T-cell (primary cell): ENCODE measurements at places on chromosomes 13 and 19. TPM values are rescaled to one million over a fixed set of nuclear protein-coding genes. Genes with fewer than 3 reads are reported as not detected.

The IGFL2 gene
- total RNA-seq = not detected

The FOXA3 gene
- not detected for total RNA-seq

The SHFL gene
- total RNA-seq = 84.8 TPM

The F7 gene
- not detected for total RNA-seq

DNA sequence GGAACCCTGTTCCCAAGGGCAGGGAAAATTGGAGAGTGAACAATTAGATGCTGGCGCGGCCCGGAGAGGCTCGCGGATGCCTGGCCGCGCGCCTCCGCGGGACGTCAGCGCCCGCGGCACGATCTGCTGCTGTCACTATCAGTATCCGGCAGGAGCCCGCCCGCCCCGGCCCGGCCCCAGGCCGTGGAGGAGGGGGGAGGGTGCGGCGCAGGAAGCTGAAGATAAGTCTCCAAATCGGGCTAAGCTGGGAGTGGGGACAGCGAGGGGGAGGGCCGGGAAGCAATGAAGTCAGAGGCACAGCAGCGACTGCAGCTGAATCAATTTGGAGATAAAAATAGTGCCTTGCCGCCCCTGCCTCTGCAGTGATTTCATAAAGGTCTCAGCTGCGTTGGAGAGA, 441.5 kb upstream of the KLF12 start:
- peak; percentile 57 for DNase-seq

- no peak for DNase-seq
These were observed 27.7 kb upstream of the DCUN1D2 start for GRCh38 chr13:113518076-113518803.

GRCh38 chr19:38145623-38146022, 78.4 kb downstream of the DPF1 start:
- no peak for DNase-seq

DNA sequence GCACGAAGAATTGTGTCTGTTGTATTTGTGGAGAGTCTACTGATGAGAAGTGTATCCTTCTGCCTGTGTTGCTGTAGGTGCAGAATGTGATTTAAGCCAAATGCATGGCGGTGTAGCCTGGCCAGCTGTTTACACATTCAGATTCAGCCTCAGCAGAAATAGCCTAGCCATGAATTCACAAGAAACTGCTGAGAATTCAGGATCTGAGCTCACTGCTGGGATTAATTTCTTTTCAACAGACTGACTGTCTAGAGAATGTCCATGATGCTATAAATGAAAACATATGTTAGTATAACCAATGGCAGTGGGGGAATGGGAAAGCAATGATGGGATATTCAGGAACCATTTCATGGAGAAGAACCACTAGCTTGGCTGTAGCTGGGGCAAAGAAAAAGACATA, 77.4 kb upstream of the RNF113B start:
- no peak for DNase-seq

DNA sequence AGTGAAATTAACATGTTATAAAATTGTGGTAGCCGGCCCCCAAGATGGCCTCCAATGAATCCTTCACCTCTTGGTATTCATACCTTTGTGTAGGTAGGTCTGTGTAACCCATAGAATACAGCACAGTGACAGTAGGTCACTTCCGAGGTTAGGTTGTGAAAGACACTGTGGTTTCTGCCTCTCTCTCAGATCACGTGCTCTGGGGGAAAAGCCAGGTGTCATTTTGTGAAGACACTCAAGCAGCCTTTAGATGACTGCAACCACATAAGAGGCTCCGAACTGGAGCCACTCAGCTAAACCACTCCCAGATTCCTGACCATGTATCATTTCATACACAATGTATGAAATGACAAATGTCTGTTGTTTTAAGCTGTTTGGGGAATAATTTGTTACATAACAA, 9.8 kb upstream of the USPL1 start:
- peak; percentile 78 for DNase-seq

DNA sequence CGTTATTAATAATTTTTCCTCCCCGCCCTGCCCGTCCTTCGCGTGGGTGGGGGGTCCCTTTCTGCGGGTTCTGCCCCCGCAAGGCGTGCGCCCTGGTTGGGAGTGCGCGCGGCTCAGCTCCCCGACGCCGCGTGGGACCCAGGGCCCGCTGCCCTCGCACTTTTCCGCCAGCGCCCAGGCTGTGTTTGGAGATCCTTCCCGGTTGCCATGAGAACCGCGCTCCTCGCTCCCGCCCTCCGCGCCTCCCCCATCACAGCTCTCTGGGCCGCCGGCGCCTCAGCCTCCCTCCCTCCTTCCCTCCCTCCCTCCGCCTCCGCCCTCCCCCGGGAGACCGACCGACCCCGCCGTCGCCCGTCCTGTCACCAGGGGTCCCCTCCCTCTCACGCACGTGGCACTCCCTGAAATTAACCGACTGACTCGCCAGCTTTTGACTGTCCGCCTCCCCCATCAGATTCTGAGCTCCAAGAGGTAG, 2.4 kb upstream of the SSBP4 start:
- DNase-seq = peak; percentile 52

DNA sequence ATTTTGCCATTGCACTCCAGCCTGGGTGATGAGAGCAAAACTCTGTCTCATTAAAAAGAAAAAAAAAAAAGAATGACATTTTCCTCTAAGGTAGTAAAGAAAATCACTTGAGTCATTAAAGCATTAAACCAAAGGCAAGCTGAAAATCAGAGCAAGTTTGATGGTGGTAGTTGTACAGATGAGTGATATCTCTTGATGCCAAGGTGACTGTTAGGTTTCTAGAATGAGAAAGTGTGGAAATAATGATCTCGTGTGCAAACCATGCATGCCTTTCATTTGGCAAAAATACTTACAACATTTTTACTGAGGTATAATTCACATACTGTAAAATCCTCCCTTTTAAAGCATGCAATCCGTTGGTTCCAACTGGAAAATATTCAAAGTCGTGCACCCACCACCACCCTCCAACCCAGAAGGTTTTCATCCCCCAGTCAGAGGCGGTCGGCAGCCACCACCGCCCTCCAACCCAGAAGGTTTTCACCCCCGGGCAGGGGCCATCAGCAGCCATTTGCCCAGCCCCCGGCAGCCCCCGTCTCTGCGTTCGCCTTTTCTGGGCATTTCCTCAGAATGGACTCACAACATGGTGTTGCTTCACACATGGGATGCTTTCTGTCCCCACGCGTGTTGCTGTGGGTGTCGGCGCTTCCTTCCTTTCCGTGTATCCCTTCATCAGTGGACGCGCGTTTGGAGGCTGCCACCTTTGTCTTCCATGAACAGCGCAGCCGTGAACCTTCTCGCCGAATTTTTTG, 90.2 kb downstream of the ATP11A start:
- no peak for DNase-seq

DNA sequence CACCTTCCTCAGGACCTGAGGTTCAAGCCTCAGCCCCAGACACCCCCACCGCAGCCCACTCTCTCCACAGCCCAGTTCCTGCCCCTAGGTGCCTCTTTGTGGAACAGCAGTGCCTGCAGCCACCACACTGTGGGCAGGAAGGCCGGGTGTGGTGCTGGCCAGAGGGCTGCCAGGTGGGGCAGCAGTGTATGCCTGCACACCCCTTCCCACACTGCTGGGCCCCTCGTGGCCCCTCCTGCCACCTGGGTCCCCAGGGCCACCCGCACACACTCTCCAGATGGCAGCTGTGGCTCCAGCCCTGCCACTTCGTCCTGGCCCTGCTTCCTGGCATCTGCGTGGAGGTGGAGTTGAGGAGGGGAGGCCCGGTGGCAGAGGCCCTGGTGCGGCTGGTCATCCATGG, 35.1 kb downstream of the HPN start:
- no peak for DNase-seq

DNA sequence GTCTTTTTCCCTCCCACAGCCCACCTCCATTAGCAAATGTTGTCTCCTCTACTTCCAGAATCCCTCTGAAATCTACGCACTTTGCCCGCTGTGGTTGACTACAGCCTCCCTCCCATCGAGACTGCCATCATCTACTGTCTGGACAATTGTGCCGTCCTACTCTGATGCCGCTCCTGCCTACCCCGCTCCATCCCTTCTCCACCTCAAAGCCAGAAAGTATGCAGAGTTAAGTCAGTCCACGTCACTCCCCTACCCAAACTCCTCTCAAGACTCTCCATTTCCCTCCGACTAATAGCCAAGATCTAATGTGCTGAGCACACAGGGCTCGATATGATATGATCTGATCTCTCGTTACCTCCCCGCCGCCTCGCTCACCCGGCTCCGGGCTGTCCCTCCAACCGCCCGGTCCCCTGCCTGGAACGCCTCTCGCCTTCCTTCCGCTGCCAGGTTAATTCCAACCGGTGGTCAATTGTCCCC, 556 bp downstream of the CACTIN start:
- DNase-seq = no peak

DNA sequence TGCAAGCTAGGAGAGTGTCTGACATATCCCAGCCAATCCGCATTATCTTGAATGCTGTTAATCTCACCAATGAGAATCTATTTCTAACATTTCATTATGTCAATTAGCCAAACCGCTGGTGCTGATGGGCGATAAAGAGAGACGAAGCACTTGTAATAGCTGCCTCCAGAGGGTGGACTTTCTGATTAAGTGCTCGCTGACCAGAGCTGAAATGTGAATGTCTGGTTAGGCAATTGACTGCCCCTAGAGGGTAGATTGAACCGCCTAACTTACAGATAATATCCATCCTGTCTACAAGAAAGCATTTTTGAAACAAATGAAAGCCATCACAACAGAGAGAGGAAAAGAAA, 552 bp upstream of the GRWD1 start:
- DNase-seq = no peak
